ENCODE measurements at places on chromosomes 4 and X.

DNA sequence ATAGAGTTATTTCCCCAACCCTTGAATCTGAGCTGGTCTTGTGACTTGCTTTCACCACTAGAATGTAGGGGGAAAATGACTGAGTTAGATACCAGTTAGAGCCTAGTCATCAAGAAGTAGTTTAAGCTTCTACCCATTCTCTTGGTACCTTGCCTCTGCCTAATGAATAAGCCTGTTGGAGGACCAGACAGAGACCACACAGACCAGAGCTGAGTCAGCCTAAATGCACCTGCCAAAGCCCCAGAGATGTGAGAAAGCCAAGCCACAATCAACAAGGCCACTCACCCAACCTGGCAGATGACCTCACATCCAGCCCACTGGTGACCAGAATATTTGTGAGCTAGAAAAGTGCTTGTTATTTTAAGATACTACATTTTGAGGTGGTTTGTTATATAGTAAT is 85.2 kb upstream of the DCLK2 start:
- DNase-seq, result no peak

- DNase-seq, result no peak
Measured at GRCh38 chrX:132615391-132616131, 126.7 kb upstream of the MBNL3 start.

DNA sequence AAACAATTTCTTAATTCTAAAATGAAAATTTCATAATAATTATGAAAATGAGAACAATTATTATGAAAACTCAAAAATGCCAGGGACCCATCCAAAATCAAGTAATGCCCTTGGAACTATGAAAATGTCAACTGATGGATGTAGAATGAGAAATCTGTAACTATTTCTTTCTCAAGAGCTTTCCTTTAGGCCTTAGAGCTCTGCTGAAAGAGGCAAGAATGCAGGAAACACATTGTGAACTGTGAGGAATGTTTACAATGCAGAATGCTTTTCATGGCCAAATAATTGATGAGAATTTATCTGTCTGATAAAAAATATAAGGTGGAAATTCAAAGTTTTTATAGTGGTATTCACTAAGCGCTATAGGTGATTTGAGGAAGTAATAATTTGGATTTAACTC is 207.1 kb upstream of the PCDH18 start:
- DNase-seq, result no peak

DNA sequence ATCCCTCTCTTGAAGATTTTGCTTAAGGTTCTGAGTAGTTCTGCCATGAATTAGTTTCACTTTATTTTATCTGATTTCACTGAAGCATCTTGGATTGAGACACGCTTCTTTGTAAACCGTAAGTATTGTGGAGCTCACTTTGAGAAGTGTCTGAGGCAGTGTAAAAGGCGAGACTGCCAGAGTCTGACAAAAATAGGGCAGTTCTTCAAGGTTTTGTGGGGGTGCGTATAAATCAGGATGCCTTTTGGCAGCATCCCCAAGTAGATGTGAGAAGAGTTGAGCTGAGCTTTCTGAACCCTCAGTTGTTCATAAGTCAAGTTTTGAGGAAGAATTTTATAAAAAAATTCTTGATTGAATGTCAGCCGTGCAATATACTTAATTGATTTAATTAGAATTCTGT is 76.3 kb downstream of the RBPJ start:
- no peak for DNase-seq

DNA sequence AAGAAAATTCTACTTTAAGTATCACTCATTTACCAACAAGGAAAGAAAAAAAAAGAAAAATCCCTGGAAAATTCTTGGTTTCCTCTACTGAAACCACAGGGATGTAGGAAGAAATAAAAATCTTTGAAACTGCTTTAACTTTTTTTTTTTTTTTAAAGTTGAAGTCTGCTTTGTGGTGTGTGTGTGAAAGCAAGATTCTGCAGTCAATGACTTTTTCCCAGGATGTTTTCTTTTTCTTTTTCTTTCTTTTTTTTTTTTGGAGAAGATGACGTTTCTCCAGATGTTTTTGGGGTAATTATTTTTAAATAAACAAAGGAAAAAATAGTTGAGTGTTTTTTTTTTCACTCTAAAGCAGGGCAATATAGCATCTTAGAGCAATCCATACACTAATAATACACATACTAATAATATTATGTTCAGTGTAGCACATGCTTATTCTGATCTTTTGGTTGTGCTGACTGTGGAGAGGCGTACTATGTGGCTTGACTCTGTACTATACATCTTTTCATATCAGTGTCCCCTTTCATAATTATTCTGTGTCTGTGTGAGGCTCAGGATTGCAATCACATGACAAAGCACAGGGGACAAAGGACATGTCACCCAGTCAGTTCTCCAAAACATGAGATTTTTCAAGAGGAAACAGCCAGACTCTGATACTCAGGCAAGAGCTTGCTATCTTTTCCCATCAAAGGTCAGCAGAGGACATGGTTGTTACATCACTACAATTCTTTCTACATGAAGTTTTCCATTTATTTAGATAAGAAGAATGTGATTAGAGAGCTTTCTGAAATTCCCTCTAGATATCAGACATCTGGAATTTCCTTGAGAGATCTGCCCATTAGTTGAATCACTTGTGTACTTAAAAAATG is 111.0 kb downstream of the PDE5A start:
- DNase-seq, result no peak

DNA sequence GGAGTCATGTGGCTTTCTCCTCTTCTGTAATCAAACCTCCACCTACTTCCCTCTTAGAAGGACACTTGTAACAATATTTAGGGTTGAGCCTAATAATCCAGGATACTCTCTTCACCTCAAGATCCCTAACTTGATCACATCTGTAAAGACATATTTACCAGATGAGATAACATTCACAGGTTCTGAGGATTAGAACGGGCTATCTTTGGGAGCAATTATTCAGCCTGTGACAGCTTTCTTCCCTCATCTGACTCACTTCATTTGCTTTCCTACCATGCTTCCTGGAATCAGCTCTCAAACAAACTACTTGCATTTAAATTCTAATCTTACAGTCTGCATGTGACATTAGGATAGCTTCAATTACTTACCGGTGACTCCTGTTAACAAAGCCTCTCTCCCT is 133.5 kb upstream of the NDST3 start:
- no peak for DNase-seq

GRCh38 chr4:184310881-184311709 is 93.4 kb upstream of the ENPP6 start:
- DNase-seq, result no peak

- DNase-seq, result no peak
Measured at GRCh38 chr4:1497189-1497801, 91.1 kb upstream of the NKX1-1 start.

All from activated CD8-positive, alpha-beta memory T cell treated with anti-CD3 and anti-CD28 coated beads for 1 hour (primary cell).